ENCODE measurements at places on chromosomes 11 and 22. TPM values are rescaled to one million over a fixed set of nuclear protein-coding genes. Genes with fewer than 3 reads are reported as not detected.

The CRACR2B gene
- total RNA-seq, result 0.37 TPM

The ARRB1 gene
- total RNA-seq, result 40.1 TPM

The SAA4 gene
- total RNA-seq, result not detected

The KRTAP5-6 gene
- total RNA-seq, result not detected

The ALDH3B1 gene
- total RNA-seq, result 33.1 TPM
